ENCODE measurements at places on chromosomes 5 and 9.

GRCh38 chr5:166561759-166562158 is 1729.7 kb upstream of the WWC1 start:
- no peak for DNase-seq

DNA sequence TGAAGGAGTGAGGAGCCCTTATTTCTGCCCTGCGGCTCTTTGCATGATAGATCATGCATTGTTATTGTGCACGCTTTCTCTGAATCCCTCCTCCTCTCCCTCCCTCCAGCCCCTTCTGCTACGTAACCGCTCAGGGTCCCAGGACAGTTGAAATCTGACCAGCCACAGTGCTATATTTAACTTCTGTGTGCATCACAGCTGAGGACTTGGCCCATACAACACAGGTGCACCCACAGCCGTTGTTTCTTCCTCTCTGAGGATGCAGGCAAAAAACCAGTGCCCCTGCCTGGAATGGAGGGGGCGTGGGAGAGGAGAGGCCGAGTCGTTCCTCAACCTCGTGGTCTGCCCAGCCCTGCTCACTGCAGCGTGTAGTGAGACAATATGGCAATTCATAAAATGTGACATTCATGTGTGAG is 335.6 kb upstream of the CLINT1 start:
- DNase-seq: peak; percentile 24

GRCh38 chr9:89815061-89815902 is 210.5 kb downstream of the GADD45G start:
- no peak for DNase-seq

- DNase-seq: no peak
Measured at GRCh38 chr9:13603921-13604320, 324.4 kb upstream of the MPDZ start.

- DNase-seq: no peak
Measured at GRCh38 chr9:136762221-136762691, 2.1 kb downstream of the LCN15 start.

DNA sequence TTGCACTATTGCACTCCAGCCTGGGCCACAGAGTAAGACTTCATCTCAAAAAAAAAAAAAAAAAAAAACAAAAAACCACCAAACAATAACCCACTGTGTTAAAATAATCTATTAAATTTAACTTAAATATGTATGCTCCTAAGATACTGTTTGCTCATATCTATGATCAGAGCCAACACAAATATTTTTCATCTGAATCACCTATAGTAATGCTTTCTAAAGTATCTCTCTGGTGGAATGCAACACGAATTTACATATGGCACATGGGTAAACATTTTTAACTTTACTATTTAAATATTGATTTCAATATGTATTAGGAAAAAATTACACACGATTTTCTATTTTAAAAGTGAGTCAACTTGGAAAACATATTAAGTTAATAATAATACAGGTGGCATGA is 196.4 kb downstream of the RFX3 start:
- DNase-seq: no peak

DNA sequence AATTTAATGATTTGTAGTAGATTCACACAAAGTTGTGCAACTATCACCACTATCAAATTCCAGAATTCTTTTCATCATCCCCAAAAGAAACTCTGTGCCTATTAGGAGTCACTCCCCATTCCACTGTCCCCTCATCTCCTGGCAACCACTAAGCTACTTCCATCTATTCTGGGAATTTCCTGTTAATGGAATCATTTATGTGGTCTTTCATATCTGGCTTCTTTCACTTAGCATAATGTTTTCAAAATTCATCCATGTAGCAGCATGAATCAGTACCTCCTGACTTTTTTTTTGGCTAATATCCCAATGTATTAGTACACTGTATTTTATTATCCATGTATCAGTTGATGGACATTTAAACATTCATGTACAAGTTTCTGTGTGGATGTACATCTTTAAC is 157.6 kb downstream of the TTC39B start:
- no peak for DNase-seq

DNA sequence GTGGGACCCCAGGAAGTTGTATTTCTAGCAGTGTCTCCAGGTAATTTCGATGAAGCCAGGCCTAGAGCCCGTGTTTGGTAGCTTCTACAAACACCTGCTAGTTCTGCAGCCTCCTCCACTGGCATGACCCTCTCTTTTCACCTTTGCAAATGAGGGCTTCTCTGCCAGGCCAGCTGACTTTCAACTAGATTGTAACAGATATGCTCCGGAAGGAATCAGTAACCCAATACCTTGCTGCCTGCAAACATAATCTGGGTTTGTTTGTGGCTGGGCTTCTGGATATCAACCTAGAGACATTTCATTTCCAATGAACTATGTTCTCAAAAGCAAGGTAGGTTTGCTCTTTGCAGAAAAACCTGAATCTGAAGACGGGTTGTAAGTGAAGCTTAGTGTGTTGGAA is 354.8 kb downstream of the DMRT2 start:
- DNase-seq: no peak

DNA sequence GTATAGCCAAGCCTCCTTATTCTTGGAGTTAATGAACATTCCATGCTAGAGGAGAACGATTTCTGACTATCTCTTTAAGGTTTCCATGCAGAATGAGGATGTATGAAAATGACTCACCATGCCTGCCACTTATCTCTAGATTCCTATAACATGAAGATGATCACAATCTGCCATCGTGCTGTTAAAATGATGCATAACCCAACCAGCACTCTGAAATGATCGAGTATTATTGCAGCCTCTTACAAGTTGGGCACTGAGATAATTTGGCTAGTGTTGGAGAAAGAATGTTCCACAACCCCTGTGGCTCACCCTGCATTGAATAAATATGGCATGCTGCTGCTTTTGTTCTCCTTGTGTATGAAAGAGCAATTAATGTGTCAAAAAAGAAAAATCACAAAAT is 1143.6 kb upstream of the WWC1 start:
- DNase-seq: no peak

- DNase-seq: no peak
Measured at GRCh38 chr9:131237291-131237690, 39.0 kb downstream of the FAM78A start.

DNA sequence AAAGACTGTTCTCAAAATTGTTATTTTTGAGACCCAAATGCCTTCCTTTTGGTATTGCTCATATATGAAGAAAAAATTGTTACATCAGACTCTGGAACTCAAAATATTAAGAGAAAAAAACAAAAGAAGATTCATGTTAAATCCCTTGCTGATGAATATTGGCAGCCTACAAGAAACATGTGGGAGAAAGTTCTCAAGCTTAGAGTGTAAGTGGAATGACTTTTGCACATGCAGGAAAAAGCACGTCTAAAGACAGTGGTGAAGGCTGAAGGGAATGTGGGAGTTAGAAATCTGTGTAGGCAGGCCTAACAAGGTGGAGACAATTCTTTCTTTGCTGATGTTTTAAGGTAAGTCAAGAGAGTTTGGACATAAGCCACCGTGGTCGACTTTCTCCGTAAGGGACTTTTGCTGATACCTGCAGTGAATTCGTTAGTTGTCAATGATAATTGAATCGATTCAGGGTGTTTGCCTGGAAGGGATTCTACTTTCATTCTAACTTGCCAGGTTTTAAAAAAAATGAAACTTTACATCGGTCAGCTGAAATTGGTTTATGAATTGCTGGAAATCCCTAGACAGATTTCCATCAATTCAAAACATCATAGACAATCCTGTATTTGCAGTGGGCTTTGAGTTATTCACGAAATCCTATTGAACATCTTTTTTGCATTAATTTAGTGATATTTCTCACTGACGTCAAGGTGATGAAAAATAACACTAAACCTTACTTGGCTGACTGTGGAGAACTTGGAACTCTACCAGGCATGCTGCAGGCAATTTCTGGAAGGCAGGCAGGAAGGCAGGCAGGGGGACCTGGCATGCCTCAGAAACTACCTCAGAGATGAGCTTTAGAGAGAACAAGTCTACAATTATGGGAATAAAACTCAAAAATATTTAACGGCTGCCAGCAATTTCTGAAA is 359.1 kb upstream of the ADAMTSL1 start:
- DNase-seq: no peak

GRCh38 chr9:38687992-38688391 is 31.9 kb downstream of the FAM240B start:
- no peak for DNase-seq

- no peak for DNase-seq
Measured at GRCh38 chr9:128078504-128079434, 10.7 kb downstream of the SLC25A25 start.

DNA sequence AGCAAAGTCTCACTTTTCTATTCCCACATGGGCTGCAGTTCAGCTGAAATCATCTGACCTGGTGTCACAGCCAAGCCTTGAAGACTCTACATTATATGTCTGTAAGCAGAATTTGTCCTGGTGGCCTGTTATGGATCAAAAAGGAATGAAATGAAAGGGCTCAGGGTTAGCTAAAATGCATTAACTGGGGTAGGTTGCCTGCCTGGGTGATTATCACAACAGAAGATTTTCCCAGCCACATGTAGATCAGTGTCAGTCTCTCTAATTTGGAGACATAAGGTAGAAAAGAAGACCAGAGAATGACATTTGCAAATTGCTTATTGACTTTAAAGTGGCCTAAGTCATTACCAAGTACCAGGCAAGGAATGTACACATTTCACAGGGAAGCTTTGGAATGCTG is 289.0 kb downstream of the CAAP1 start:
- no peak for DNase-seq

DNA sequence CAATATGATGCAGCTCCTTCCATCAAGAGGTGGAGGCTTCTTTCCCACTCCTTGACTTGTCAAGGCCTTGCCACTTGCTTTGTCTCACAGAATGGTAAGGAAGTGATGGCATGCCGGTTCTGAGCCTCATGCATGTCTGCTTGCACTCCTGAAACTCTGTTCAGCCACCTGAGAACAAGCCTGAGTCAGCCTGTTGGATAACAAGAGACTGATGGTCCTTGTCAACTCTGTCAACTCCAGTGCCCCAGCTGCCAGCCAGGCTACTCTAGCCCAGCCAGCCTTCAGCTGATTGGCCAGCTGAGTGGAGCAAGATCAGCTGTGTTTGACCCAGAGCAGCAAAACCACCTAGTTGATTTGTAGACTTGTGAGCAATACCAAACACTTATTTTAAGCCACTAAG is 4.4 kb upstream of the TENT4A start:
- no peak for DNase-seq

GRCh38 chr5:97297704-97298091 is 114.7 kb upstream of the RIOK2 start:
- no peak for DNase-seq

- no peak for DNase-seq
Measured at GRCh38 chr9:98381311-98382103, 126.1 kb upstream of the TBC1D2 start.
